ENCODE measurements at places on chromosomes 2 and 18. TPM values are rescaled to one million over a fixed set of nuclear protein-coding genes. Genes with fewer than 3 reads are reported as not detected.
A peak's percentile ranks its signal among the peaks of the same experiment; 100 is the strongest.

- no peak overlapping the region for H3K27ac ChIP-seq
- H3K4me1 ChIP-seq, result no peaks in the 10 kb centered on the region
- no peaks in the 10 kb centered on the region for H3K36me3 ChIP-seq
- H3K4me3 ChIP-seq, result no peak overlapping the region
- H3K27me3 ChIP-seq, result no peaks in the 10 kb centered on the region
- no peak for DNase-seq
Observed at GRCh38 chr18:60113396-60113795, 213.6 kb downstream of the PMAIP1 start.

DNA sequence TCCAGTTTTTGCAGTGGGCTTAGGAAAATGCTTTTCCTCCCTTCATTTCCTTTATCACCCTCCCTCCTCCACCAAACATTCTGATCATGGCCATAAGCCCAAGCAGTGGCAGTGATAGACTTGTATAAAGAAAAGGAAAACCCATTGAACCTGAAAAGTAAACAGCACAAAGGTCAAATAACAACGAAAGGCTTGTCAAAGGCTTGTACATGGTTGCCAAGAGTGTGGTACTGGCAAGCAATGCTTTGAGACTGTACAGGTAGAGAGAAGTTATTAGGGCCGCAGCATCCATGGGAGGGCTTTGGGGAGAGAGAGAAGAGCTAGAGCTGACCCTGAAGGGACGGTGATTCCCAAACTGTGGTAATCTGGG is 2.1 kb upstream of the VWA3B start:
- no peak overlapping the region for H3K27ac ChIP-seq
- no peak for DNase-seq
- peaks cover 9% of the 10 kb centered on the region for H3K4me1 ChIP-seq
- peaks cover 22% of the 10 kb centered on the region for H3K27me3 ChIP-seq
- H3K4me3 ChIP-seq, result no peak overlapping the region

DNA sequence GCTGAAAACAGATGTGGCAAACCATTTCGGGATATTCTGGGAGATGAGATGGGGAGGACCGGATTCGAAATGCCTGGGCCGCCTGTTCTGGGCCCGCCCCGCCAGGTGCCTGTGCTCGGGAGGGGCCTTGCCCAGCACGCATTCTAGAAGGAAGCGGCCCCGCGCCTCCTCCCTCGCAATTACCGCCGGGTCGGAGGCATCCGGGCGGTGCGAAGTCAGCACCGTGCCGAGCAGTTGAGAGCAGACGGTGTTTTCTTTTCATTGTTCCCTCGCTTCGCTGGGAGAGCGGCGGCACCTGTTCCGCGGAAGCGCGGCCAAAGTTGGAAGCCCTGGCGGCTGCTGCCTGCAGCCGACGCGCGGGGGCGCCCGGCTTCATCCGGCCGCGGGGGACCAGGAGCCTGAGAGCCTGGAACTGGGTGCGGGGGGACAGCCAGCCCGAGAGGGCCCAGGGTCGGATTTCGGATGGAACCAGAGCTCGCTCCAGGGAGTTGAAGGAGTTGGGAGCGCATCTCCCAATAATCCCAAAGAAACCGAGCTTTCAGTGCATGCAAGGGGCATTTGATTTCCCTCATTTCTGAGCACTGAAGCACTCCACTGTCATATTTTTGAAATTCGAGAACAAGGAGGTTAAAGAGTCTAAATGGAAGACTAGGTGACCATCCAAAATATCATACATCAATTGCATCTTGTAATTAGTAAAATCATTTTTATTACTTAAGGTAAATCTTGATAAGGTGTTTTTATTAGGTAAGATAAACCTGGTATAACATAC is 241.8 kb upstream of the RAB12 start:
- H3K4me3 ChIP-seq, result peak overlapping the region; percentile 34
- DNase-seq, result no peak

- DNase-seq, result no peak
- no peak overlapping the region for H3K27ac ChIP-seq
Observed at GRCh38 chr2:184564092-184564491, 34.2 kb upstream of the ZNF804A start.

The CUL3 gene
- total RNA-seq, result 78.2 TPM

- no peaks in the 10 kb centered on the region for H3K36me3 ChIP-seq
- no peak overlapping the region for H3K4me3 ChIP-seq
- H3K4me1 ChIP-seq, result no peaks in the 10 kb centered on the region
- H3K27me3 ChIP-seq, result peaks cover 4% of the 10 kb centered on the region
Observed at GRCh38 chr2:47640356-47640755, 142.6 kb upstream of the MSH6 start.

- no peaks in the 10 kb centered on the region for H3K27me3 ChIP-seq
- peak overlapping the region; percentile 85 for H3K27ac ChIP-seq
- peaks cover 13% of the 10 kb centered on the region for H3K4me1 ChIP-seq
- H3K4me3 ChIP-seq, result peak overlapping the region; percentile 79
- DNase-seq, result peak; percentile 87
Observed at GRCh38 chr2:96637385-96638143, 548 bp downstream of the KANSL3 start.

GRCh38 chr2:228507231-228507824 is 325.8 kb upstream of the SPHKAP start:
- no peak for DNase-seq
- no peaks in the 10 kb centered on the region for H3K4me1 ChIP-seq
- no peak overlapping the region for H3K4me3 ChIP-seq
- no peaks in the 10 kb centered on the region for H3K27me3 ChIP-seq
- H3K27ac ChIP-seq, result no peak overlapping the region

DNA sequence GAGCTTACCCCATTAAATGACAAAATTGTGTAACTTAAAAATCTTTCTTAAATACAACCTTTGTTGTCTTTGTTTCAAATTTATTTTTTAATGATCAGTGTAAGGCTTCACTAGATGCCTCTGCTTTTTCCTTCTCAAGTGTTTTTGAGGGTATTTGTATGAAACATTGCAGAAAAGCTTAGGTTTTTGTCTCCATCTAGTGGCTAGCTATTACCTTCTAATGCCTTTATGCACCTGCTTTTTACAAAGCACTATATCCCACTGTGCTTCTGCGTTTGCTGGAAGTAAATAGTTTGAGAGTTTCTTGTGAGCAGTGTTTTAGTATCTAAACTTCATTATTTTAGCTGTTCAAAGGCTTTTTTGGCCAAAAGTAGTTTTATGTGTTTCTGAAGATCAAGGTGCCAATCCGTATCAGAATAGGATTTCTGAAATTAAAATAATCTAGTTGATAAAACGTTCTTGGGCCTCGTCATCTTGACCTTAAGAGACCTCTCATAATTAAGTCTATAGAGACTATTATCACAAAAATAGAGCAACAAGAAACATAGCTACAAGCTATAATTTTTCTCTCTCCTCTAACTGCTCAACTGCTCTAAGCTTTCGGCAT is 47.0 kb downstream of the IWS1 start:
- H3K4me1 ChIP-seq, result peaks cover 5% of the 10 kb centered on the region
- no peak overlapping the region for H3K4me3 ChIP-seq
- no peak overlapping the region for H3K27ac ChIP-seq

The ANKRD29 gene
- 0.70 TPM for total RNA-seq

The CRACDL gene
- 5.7 TPM for total RNA-seq

The PFN4 gene
- total RNA-seq, result 0.64 TPM

DNA sequence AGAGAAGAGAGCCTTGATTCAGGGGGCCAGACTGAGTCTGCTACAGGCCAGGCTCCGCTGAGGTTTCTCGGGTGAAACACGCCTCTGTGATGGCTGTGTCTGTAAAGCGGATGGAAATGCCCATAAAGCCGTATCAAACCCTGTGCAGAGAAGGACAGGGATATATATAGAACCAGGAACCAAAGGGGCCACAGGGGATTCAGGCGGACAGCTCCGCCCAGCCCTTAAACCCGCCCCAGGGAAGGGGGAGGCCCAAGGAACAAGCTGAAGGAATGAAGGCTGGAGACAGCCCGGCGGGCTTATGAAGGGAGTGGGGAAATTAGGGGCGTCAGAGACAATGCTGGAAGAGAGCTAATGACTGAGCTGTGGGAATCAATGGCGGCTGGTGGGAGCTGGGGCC is 42.1 kb downstream of the NHEJ1 start:
- H3K27me3 ChIP-seq, result no peaks in the 10 kb centered on the region
- no peaks in the 10 kb centered on the region for H3K36me3 ChIP-seq
- no peak overlapping the region for H3K4me3 ChIP-seq

The ARL4C gene
- 59.3 TPM for total RNA-seq

Data from astrocyte (in vitro differentiated cells and primary cell).